ENCODE measurements at places on chromosomes 2 and 18.

GRCh38 chr18:68438983-68439382, 275.9 kb downstream of the TMX3 start:
- DNase-seq: no peak

DNA sequence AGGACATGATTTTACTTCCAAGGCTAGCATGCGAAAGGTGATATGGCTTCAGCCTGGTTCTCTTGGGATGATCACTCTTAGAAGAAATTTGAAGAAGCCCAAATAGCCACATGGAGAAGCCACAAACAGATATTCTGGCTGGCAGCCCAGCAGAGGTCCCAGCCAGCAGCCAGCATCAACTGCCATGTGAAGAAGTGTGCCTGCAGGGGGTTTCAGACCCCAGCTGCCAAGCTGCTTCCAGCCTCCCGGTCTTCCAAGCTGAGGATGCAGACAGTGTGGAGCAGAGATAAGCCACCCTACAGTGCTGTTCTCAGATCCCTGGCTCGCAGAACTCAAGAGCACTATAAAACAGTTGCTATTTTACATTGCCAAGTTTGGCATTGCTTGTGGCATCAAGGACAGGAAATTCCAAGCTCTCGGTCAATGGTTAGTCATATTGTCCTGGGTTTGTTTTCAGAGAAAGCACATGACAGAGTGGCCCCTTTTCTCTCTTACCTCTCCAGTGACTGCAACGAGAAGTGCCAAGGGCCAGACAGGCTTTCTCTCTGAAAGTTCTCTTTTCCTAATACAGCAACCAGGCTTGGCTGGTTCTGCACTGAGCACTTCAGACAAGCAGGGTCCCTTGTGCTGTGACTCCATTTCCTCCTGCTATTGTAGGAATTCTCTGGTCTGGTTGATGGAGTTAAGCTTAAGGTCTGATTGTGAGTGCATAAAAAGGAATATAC, 223.7 kb downstream of the ANKRD30B start:
- DNase-seq: peak; percentile 66

- peak; percentile 81 for DNase-seq
Measured at GRCh38 chr2:26033270-26033817, 540 bp upstream of the RAB10 start.

- DNase-seq: no peak
Measured at GRCh38 chr2:61928826-61929461, 23.5 kb downstream of the COMMD1 start.

GRCh38 chr2:206408323-206409320, 34.7 kb upstream of the ADAM23 start:
- no peak for DNase-seq

- DNase-seq: peak; percentile 5
Measured at GRCh38 chr2:223093436-223094241, 41.6 kb downstream of the KCNE4 start.

DNA sequence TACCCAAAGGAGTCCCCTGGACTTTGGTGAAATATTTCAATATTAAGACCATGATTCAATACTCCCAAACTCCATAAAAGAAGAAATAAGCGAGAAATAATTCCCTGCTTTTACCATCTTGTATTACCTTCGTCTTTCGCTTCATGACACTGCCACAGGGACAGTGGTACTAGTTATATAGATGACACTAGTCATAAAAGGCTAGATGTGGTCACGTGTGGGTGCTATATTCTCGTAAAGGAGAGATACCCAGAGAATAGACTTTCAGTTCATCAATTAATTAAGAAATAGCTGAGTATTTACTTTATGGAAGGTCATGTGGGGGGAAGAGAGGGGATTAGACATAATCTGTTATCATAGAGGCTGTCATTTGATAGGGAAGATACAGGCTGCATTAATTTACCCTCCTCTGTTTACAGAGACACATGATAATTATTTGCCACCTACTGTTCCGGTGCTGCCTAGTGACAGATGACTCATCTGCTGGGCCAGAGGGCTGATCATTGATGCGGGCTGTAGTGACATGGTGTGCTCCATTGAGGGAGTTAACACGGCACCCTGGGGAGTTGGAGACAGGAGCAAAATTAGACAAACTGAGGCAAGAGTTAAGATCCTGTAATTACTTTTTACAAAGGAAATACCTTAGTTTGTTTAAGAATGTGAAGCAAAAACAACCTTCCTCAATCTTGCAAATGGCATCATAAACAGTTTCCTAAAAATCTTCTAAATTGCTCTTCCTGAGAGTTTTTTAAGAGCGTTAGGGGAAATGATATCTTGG, 78.2 kb upstream of the ITGB6 start:
- DNase-seq: no peak

DNA sequence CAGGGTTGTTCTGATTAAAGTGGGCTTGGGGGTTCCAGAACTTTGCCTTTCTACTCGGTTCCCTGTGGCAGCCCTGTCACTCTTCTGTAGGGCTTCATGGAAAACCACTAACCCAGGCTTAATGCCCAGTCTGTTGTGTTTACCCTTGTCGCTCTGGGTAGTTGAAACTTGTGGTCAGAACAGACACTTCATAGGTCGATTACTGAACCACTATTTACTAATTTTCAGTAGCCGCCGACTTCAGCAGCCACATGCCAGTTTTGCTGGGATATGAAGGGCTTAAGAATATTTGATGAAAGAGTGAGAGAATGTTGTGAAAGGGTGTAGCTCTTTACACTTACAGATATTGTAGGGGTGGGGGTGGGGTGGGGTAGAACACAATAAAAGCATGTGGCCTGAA, 362.3 kb downstream of the RND3 start:
- no peak for DNase-seq

- no peak for DNase-seq
Measured at GRCh38 chr2:181578829-181579228, 78.1 kb downstream of the CERKL start.

GRCh38 chr18:13616525-13617035, 109.8 kb downstream of the FAM210A start:
- DNase-seq: no peak

- DNase-seq: no peak
Measured at GRCh38 chr2:230658877-230659652, 53.6 kb upstream of the CAB39 start.

DNA sequence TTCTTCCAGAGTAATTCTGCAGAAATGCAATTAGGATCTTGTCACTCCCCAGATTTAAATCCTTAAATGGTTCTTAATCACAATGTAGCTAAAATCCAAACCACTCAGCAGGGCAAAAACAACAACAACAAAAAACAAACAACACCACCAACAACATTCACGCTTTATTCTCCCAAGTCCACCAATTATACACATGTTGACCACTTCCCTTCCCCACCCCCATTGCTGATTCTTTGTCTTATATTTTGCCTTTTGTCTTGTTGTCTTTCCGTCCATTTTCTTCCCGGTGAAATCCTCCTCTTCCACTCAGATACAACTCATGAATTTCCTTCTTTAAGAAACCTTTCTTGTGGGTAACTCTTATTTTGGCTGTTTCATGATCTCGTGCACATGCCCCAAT, 902.8 kb downstream of the EPHA4 start:
- no peak for DNase-seq

DNA sequence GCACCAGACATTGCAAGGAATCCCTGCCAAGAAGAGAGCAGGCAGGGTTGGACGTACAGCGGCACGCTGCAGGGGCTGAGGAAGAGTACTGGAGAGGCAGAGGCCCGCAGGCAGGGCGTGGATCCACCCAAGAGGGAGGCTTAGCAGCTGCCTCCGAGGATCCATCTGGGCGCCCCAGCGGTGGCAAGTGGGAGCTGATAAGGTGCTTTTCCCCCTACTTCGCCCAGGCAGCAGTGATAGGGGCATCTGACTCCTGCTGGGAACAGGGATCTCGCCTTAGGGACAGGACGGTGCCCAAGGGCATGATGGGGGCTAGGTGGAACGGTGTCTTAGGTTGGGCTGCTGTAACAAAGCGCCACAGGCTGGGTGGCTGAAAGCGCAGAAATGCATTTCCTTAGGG, 67.4 kb upstream of the HS6ST1 start:
- DNase-seq: no peak

DNA sequence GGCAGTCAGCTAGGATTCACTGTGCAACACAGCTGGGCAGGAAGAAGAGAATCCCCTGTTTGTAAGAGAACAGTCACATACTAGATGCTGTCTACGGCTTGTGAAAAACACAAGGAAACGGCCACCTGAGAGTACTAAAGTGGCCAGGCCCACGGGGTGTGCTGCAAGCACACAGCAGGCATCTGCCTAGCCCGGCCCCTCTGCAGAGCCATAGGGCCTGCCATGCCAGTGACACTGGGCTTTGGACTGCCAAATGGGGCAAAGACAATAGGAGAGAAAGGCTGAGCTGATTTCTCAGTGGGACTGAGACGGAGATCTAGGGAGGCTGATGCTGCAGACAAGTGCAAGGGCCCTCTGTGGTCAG, 10.3 kb downstream of the TUBB6 start:
- DNase-seq: no peak

DNA sequence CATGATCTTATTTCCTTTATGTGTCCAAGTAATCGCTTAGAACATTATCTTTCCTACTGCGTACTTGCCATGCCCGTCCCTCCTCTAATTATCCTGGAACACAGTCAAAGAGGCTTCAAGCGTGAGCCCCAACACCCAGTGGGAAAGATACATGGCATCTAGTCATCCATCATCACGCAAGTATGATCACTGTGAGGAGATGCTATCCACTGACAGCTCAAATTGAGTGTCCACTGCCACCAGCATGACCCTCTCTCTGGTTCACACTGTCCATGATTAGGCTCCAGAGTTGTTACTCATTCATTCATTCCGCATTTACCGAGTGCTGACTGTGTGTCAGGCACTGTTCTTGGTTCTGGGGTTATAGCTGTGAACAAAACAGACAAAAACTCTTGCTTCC, 124.6 kb downstream of the COPS8 start:
- DNase-seq: no peak

- DNase-seq: peak; percentile 25
Measured at GRCh38 chr2:109256921-109257320, 127.9 kb downstream of the SH3RF3 start.

GRCh38 chr2:10691521-10691920, 1.7 kb upstream of the NOL10 start:
- DNase-seq: no peak

GRCh38 chr2:88832311-88832991, 141.0 kb downstream of the RPIA start:
- no peak for DNase-seq

DNA sequence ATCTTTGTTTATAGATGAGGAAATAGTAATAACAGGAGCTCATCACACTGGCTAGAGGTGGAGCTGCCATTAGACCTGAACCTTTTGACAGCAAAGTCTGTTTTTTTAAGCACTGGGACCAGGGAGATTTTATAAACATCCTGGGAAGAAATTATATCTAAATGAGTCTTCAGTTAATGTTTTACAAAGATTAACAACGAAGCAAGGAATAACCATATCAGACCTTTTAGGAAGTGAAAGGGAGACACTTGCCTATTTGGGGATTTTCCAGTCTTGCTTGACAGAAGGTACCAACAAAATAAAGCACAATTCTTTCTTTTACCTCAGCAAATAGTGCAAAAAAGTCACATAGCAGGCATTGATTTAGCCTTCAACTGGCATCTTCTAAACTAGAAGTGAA, 777.0 kb downstream of the CPS1 start:
- DNase-seq: no peak

DNA sequence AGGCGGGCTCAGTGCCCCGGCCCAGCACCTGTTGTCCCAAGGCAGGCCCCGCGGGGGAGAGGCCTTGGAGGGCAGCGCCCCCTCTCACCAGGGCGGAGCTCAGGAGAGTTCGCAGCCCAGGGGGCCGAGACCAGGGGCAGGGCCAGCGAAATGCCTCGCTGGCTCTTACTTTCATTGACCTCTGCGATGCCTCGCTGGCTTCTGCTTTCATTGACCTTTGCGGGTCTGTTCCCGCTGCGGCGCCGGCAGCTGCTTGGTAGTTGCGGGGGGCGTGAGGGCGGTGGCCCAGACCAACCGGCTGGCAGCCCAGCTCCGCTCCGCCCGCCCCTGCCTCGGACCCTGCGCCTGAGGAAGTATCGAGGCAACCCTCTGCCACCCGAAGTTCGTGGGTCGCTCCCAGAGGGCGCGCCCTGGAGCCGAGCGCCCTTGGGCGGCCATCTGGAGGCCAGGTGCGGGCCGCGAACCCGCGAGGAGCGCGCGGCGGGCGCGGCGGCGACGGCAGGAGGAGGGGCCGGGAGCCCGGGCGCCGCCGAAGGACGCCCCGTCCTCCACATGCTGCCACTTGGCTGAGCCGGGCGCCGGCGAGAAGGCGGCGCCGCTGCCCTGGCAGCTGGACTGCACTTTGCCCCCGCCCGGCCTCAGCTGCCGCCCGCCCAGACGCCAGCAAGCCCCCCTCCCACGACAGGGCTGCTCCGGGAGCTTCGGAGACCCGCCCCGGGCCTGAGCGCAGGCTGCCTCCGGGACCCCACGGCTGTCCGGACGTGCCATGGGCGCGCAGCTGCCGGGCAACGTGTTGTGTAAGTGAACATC, 118.0 kb upstream of the MSTN start:
- DNase-seq: peak; percentile 58

- no peak for DNase-seq
Measured at GRCh38 chr2:11160731-11161455, 5.6 kb downstream of the SLC66A3 start.

GRCh38 chr2:47072018-47072691, 83.0 kb downstream of the STPG4 start:
- peak; percentile 42 for DNase-seq

DNA sequence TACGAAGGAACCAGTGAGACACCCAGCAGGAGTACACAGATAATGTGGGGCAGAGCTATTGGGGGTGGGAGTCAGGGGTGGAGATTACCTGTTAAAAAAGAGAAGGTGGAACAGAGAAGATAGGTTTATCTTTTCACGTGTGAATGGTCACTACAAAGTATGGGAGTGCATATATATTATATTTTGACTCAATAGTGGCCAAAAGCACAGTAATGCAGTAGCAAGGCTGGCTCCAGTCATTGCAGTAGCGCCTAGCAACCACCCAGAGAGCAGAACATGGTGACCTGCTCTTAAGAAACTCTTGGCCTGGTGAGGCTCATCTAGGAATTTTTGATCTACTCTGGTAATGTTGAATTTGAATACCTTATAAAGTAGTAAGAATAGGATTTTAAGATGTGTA, 1.0 kb downstream of the IMPACT start:
- DNase-seq: peak; percentile 34

DNA sequence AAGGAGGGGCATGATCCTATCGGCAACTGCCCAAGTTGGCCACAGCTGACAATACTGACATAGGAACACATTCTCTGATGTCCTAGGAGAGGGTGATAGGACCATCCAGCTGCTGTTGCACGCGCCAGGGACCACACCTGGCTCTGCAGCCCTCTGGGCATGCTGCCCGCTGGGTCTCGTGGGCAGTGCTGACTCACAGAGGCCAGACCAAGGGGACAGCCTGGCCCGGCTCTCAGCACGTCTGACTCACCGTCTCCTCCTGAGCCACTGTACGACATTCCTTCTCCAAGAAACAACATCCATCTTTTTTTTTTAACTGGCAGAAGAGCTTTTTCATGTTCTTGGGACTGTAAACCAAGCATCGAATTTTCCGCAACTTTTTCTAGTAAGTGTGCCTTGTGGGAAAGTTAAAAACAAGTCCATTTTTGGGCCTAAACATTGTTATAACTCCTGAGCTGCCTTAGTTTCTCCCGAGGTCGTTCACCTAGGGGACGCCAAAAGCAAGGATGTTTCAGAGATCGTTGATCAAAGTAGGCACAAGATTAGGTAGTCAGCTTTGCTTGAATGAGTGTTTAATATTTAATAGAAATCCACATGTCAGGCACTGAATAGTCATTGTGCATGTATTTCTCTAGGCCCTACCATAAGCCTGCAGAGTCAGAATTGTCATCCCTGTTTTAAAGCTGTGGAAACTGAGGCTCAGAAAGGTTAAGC, 100.3 kb downstream of the TTC32 start:
- DNase-seq: peak; percentile 97

- DNase-seq: no peak
Measured at GRCh38 chr18:63147973-63148372, 171.6 kb downstream of the BCL2 start.

Data from dermis blood vessel endothelial cell (primary cell).